ENCODE measurements at places on chromosomes 3 and 15. TPM values are rescaled to one million over a fixed set of nuclear protein-coding genes. Genes with fewer than 3 reads are reported as not detected.

The LRRC34 gene
- 4.9 TPM for total RNA-seq

The GOLGA6L4 gene
- 0.32 TPM for total RNA-seq

The SETD5 gene
- total RNA-seq, result 41.0 TPM

The ATP13A5 gene
- not detected for total RNA-seq

The CLDN16 gene
- total RNA-seq, result not detected

The XCR1 gene
- not detected for total RNA-seq

The TRPM1 gene
- 105 TPM for total RNA-seq

The TMC3 gene
- not detected for total RNA-seq

The TF gene
- total RNA-seq, result 0.59 TPM

The SENP8 gene
- 2.1 TPM for total RNA-seq

The PML gene
- total RNA-seq, result 9.3 TPM

The PDZRN3 gene
- total RNA-seq, result 5.2 TPM

The WDR5B gene
- 7.8 TPM for total RNA-seq

The LDHAL6B gene
- total RNA-seq, result not detected
